Activated naive CD4-positive, alpha-beta T cell treated with anti-CD3 and anti-CD28 coated beads for 36 hours (primary cell): ENCODE measurements at places on chromosomes 3 and 15.

DNA sequence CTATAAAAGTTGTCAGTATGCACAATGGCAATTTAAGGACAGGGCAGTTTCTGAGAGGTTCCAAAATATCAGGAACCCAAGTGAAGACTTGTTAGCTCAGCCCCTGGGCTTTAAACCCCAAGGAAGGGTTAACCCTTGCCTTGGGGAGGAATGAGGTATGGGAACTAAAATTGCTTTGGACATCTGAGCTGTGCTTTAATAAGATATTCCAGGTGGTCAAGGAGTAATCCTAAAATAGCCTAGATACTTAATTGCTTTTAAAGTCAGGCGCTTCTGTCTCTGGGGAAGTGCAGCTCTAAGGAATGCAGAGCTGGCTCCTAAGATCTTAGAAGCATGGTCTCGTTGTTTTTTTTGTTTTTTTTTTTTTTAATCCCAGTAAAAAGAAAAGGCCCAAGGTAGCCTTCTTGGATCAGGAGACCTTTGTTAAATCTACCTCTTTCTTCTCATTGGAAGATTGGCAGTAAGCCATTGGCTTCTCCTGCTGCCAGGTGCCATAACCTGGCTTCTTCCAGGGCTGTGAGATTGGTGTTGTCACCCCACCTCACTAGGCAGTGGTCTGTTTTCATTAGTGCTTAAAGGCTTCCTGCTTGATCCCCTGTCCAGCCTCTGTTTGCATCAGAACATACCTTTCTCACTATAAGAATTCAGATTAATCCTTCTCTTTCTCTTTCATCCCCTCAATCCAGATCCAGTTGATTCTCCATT lies 24.5 kb downstream of the ARID3B start:
- DNase-seq, result no peak

GRCh38 chr3:149327156-149327555 lies 6.3 kb downstream of the TM4SF18 start:
- DNase-seq, result no peak

- no peak for DNase-seq
Measured at GRCh38 chr15:79886124-79886523, 10.7 kb downstream of the MTHFS start.

GRCh38 chr15:48507416-48508065 lies 138.0 kb downstream of the FBN1 start:
- DNase-seq, result peak; percentile 8

DNA sequence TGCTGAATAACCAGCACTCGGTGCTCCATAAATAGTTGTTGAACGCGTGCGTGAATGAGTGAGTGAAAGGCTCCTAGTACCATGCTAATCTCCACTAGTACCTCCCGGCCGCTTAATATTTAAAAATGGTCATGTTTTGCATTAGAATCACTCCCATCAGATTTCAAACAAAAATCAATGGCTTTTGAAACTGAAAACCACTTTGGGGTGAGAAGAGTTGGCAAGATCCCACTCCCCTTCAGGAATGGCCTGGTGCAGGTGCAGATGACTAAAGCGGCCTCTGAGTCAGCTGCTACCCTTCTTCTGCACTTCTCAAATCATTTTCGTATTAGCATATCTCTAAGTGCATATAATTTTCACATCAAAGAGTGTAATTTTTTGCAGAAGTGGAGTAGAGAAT lies 425.3 kb upstream of the PROK2 start:
- DNase-seq, result no peak

DNA sequence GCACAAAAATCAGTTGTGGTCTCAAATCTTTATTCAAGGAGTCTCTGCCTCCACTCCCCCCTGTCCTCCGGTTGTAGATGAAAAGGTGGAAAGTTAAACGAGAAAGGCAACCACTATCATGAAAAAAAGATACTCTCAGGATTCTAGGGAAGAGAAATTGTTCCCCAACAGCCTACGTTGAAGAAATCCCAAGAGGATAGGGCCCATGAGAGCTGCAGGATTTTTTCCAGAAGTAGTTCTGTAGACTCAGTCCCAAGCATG lies 14.3 kb downstream of the ZIC1 start:
- DNase-seq, result no peak

DNA sequence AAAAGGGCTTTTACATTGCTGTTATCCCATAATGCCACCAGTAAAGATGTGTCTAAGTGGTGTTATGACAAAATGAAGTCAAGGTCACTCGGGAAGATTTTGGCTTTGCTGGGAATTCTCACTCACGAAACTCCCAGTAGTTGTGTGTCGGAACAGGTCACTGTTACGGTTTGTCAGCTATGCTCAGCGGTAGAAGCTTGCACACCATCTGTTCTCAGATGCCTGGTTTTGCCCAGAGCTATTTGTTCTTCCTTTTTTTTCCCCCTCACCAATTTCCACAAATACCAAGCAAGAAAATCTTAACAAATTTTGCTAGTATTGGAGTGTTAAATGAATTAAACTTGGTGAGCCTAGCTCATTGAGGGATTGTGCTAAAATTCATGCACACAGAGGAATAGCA lies 915.1 kb downstream of the MCTP2 start:
- no peak for DNase-seq

- no peak for DNase-seq
Measured at GRCh38 chr3:125212509-125213363, at the start of gene SLC12A8. TSS of gene SLC12A8 (minus strand) at chr3:125212748. CDS start at chr3:125211349, 1,399 bp downstream.

GRCh38 chr15:59545573-59545972 lies 66.0 kb upstream of the GCNT3 start:
- no peak for DNase-seq

DNA sequence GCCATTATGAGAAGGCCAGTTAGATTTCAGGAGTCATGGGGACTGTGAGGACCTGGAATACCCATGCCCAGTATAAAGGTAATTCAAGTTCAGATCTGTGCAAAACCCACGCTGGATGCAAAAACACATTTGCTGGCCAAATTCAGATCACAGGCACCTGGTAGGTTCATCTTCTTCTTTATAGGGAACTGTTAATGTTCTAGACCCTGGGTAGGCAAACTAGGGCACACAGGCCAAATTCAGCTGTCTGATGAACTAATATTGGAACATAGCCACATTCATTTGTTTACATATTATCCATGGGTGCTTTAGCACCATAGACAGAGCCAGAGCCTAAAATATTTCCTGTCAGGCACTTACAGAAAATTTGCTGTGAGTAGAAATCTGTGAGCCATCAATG lies 241.4 kb downstream of the PTPRG start:
- no peak for DNase-seq

DNA sequence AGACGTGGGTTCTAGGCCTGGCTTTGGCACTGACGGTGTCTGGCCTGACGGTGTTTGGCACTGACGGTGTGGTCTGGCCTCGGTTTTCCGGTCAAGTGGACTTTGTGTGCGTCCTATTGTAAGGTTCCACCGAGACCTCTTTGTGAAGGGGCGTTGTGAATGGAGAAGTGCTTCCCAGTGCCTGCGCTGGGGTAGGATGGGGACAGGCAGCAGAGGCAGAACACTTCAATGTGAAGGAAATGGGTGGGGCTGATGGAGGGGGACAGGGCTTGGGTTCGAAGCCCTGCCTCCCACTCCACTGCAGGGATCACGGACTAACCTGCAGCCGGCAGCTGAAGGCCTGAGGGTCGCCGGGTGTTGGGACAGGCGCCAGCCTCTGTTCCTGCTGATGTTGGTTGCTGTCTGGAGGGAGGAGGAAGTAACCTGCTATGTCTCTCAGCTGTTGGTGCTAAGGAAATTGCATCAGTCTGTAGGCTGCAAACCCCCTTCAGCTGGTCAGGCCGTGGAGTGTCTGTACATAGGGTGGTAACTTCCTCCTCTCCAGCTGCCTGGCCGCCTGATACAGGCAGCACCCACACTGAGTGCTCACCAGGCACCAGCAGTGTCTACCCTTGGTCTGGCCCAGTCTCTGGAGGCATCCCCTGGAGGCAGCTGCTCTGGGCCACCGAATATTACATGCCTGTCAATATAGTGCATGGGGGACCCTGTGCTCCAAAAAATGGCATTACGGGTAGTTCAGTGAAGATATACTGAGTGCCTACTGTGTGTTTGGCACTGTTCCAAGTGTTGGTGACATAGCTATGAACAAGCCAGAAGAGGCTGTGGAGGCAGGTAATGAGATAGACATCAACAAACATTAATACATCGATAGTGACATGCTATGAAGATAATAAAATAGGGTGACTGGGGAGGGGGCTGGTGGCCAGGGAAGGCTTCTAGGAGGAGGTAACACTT lies 1.1 kb downstream of the TM6SF1 start:
- peak; percentile 39 for DNase-seq

GRCh38 chr3:176262071-176262470 lies 935.2 kb downstream of the TBL1XR1 start:
- no peak for DNase-seq

GRCh38 chr3:110521019-110521418 lies 550.6 kb upstream of the NECTIN3 start:
- no peak for DNase-seq

- peak; percentile 43 for DNase-seq
Measured at GRCh38 chr3:149366941-149367840, 10.3 kb downstream of the TM4SF1 start.

DNA sequence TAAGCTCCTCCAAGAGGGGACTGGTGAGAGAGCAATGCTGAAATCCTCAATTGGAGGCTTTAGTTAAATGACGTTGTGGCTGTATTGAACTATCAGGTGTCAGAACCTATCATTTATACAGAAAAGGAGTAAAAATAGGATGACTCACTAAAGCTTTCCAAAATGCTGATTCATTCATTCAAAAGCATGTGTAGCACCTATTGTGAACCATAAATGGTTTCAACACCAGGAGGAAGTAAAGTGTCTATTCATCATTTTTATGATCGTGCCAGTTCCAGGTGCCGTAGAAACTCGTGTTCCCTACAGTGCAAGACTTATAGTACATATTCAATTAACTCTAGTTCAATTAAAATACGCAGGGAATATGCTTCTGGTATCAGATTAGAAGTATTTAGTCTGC lies 66.5 kb upstream of the ARRDC4 start:
- no peak for DNase-seq
